ENCODE measurements at places on chromosomes 11 and 22.

- DNase-seq, result no peak
These were observed 35.8 kb downstream of the TMPRSS5 start for GRCh38 chr11:113670149-113670830.

DNA sequence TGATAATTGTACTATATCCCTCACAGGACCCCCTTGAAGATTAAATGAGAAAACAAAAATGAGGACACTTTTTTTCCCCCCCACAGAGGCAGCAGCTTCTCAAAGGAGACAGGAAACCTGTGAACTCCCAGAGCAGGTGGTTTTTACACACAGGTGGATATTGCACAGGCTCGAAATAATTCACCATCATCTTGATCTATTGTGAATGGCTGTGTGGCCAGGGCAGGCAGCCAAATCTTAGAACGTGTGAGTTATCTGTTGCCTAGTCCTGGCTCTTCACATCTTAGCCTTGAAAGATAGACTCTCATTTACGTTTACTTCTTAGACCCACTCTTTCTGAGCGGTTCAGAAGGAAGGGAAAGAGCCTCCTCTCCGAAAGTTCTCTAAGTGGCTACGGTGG lies 23.5 kb downstream of the PPFIBP2 start:
- DNase-seq, result no peak

GRCh38 chr22:43110927-43111623 lies 525 bp downstream of the BIK start:
- no peak for DNase-seq

GRCh38 chr11:76686261-76687079 lies 15.9 kb upstream of the LRRC32 start:
- no peak for DNase-seq

DNA sequence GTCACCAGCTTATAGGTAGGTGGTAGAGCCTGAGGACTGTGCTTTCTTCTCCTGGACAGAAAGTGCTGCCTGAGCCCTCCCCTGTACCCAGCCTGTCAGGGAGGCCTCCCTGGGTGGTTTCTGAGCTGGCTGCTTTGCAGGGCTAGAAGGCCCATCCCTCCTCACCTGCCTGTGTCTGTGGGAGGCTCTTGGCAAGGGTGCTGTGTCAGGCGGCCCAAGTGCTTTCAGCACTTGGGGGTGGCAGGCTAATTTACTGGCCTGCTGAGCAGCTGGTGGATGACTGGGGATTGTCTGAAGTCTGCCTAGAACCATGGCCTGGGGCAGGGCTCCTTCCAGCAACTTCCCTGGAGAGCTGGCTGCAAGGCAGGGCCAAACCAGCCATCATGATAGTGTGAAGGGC lies 139.0 kb upstream of the NAV2 start:
- no peak for DNase-seq

GRCh38 chr11:34353881-34354280 lies 3.9 kb downstream of the ABTB2 start:
- no peak for DNase-seq

- DNase-seq, result no peak
These were observed 199.5 kb downstream of the MYO18B start for GRCh38 chr22:25941365-25941960.

- DNase-seq, result no peak
These were observed 14.0 kb downstream of the MYEOV start for GRCh38 chr11:69307871-69308431.

- no peak for DNase-seq
These were observed 437.7 kb downstream of the BUD13 start for GRCh38 chr11:116335078-116335477.

- no peak for DNase-seq
These were observed 728.0 kb downstream of the OPCML start for GRCh38 chr11:132804258-132804657.

DNA sequence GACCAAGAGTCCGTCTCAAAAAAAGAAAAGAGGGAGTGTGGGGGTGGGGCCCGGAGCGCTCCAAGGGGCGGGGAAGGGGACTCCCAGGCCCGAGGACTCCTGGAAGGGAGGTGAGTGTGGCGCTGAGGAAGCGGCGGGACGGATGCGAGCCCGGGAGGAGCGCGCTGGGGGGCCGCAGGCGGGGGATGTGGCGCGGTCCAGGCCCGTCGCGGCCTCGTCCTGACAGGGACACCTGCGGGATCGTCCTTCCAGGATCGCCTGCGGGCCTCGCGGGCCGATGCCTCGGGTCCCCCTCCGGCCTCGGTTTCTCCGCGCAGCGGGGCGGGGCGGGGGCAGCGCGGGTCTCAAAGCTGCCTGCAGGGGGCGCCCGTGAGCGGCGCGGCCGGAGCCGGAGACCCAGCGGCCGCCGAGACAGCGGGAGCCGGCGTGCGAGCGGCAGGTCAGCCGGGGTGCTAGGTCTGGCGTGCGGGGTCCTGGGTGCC lies 3.8 kb upstream of the ADORA2A start:
- DNase-seq, result peak; percentile 70

DNA sequence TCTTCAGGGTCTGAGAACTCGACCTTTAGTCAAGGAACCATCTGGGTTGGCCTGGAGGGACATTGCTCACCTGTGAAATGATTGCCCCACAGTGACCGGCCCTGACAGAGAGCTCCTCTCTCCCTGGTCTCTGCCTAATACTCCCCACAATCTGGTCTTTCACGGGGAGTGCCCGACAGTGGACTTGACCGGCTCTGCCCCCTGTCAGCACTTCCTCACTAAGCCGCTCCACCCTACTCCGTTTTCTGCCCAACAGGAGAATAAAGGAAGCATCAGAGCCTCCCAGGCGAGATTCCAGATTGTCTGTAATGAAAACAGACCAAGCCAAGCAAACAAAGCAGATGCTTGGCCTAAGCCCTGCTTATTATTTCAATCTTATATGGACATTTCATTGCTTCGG lies 87.8 kb downstream of the FBXO7 start:
- no peak for DNase-seq

DNA sequence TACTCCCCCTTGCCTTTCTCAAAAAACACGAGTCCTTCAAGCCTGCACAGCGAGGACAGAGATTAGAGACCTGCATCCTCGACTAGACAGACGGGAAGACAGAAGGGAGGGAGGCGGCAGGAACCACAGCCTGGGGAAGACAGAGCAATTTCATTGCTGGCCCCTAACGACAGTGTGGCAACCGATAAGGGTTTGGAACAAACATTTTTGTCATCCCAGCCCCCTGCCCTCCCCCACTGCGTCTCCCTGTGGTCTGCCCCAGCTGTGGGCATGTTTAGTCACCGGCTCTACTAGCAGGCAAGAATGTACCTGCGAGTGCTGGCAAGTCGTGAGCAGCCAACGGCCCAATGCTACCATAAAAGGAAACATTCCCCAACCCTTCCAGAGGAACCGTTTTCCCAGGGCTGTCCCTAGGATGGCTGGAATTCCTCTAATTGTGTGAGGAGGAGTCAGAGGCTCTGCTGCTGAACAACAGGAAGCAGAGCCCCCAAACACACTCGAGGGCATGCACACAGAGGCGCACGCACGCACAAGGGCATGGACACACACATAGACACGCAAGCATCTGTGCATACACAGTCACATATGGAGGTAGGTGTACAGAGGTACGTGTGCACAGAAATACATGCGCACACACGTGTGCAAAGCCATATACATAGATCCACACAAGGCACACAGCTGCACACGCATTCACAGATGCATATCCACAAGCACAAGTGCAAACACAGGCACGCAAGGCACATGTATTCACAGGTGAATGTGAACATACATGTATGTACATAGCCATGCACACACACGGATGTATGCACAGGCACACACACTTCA lies 58.3 kb downstream of the MYH9 start:
- no peak for DNase-seq
